Neuronal stem cell (in vitro differentiated cells): ENCODE measurements at places on chromosomes 1 and 21.
A peak's percentile ranks its signal among the peaks of the same experiment; 100 is the strongest.

GRCh38 chr1:97270508-97271307, 549.1 kb downstream of the PTBP2 start:
- no peaks in the 10 kb centered on the region for H3K27me3 ChIP-seq
- H3K36me3 ChIP-seq, result no peaks in the 10 kb centered on the region
- H3K4me1 ChIP-seq, result no peaks in the 10 kb centered on the region

DNA sequence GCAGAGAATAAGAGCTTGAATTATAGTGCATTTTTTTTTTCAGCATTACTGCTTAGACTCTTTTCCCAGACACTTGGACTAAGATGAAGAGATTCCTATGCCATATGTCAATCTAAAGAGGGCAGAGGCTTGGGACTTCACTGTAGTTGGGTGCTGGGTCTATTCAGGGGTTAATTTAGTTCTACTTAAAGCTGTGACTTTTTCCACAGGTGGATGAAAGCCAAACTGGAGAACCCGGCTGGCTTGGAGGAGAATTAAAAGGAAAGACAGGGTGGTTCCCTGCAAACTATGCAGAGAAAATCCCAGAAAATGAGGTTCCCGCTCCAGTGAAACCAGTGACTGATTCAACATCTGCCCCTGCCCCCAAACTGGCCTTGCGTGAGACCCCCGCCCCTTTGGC, 104.8 kb downstream of the ATP5PO start:
- no peak for DNase-seq
- no peak overlapping the region for H3K4me3 ChIP-seq
- peaks cover 12% of the 10 kb centered on the region for H3K36me3 ChIP-seq

DNA sequence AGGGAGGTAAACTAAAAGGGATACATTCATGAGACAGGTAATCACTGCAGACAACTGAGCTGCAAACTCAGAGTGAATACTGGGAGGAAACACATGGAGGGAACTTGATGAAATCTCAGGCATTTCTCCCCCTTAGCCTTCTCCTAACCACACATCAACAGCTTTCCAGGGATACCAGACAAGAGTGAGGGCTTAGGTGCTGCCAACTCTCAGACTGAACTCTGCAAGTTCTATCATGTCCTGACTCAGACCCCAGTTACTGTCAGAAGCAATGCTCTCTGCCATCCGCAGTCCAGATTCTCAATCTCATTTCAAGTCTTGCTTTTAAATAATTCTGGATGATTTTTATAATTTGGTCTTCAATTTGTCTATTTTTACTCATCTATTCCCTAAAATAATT, 267.3 kb downstream of the LTN1 start:
- H3K4me1 ChIP-seq, result no peaks in the 10 kb centered on the region
- no peak overlapping the region for H3K4me3 ChIP-seq
- no peaks in the 10 kb centered on the region for H3K36me3 ChIP-seq
- no peak overlapping the region for H3K27ac ChIP-seq
- DNase-seq, result no peak

- no peak overlapping the region for H3K27ac ChIP-seq
- DNase-seq, result no peak
- H3K4me3 ChIP-seq, result no peak overlapping the region
- peaks cover 5% of the 10 kb centered on the region for H3K4me1 ChIP-seq
- H3K27me3 ChIP-seq, result no peaks in the 10 kb centered on the region
Measured at GRCh38 chr1:81142099-81142826, 658.5 kb upstream of the ADGRL2 start.

GRCh38 chr1:165069829-165070228, 286.7 kb downstream of the LMX1A start:
- no peak overlapping the region for H3K27ac ChIP-seq
- H3K36me3 ChIP-seq, result no peaks in the 10 kb centered on the region
- no peak overlapping the region for H3K4me3 ChIP-seq
- no peak for DNase-seq

DNA sequence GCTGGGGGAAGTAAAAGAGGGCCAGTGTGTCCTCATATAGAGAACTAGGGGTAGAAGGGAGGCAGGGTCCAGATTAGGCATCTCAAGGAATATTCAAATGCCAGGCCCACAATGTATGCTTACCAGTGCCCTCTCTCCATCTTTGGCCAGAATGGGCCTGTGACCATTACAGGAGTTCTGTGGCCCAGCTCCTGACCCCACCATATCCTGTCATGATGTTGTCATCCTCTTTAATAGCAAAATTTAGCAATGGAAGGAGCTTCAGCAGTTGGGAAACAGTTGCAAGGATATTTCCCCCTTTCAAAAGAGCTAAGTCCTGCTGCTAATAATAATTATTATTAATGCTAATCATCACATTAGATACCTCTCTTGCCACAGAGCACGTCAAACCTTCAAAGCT, 49.3 kb upstream of the JUN start:
- DNase-seq, result no peak
- no peak overlapping the region for H3K4me3 ChIP-seq

- H3K4me3 ChIP-seq, result no peak overlapping the region
- H3K27me3 ChIP-seq, result no peaks in the 10 kb centered on the region
- peaks cover 3% of the 10 kb centered on the region for H3K4me1 ChIP-seq
- DNase-seq, result peak; percentile 20
- H3K36me3 ChIP-seq, result no peaks in the 10 kb centered on the region
Measured at GRCh38 chr1:66253330-66253921, 280.5 kb upstream of the SGIP1 start.
